Activated CD8-positive, alpha-beta T cell treated with anti-CD3 and anti-CD28 coated beads for 36 hours (primary cell): ENCODE measurements at places on chromosomes 1 and 21.

DNA sequence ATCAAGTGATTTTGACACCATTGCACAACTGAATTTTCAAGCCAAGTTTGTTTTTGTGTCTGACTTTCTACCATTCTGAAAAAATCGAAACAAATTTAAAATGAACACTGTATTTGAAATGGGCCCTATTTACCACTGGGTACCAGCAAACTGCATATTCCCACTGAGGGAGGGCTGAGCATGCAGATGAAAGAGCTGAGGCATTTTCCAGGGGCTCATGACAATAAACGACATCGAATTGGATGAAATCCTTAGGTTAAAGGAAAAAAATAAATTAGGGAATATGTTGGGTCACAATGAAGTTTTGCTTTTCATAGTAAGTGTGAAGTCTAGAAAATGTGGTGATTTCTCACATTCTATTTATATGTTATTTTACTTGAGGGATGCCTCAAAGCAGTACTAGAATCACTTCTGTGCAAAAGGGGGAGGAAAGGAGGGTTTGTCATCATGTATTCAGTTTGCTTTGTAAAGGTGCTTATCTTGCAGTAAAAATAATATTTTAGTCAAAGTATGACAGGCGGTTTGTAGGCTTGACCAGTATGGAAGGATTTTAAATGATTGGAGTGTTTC is 11.2 kb downstream of the ZBTB18 start:
- no peak for DNase-seq

DNA sequence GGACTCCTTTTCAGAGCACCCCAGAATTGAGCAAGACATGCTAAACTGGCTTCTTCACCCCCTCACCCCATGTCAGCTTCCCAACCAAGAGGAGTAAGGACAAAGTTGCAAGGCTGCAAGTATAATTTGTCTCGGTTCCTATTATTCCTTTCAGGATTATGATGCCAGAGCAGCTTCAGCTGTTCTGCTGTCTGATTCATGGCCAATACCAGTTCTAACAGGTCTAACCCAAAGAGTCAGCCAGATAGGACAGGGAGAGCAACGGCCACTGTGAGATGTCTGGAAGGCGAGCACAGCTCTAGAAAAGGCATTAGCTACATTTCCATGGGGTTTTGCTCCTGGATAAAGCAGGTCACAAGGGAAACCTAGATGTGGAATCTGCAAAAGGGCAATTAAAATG is 53.3 kb upstream of the HOOK1 start:
- no peak for DNase-seq

- no peak for DNase-seq
Measured at GRCh38 chr21:45162809-45163208, 88.4 kb downstream of the ADARB1 start.

DNA sequence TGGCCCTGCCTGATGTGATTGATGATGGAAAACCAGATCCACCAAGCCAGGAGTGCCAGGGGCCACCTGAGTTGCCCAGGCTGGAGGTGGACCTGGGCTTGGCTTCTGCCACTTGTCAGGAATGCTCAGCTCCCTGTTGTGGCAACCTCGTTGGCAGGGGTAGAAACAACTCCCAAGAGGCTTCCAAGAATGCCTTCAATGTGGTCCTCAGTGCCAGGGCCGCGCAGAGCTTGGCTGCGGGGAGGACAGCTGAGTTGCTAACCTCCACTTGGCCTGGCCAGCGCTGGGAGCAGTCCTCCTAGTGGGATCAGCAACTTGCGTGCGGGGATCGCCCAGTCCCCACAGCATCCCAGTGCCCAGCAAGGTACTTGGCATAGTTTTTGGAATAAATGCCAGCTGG is 9.0 kb downstream of the MYOM3 start:
- no peak for DNase-seq

- DNase-seq: no peak
Measured at GRCh38 chr1:157154291-157154690, 16.1 kb upstream of the ETV3 start.
